ENCODE measurements at places on chromosomes 13 and 19.

GRCh38 chr19:19482809-19483596 lies 32.3 kb downstream of the TSSK6 start:
- no peak for DNase-seq

DNA sequence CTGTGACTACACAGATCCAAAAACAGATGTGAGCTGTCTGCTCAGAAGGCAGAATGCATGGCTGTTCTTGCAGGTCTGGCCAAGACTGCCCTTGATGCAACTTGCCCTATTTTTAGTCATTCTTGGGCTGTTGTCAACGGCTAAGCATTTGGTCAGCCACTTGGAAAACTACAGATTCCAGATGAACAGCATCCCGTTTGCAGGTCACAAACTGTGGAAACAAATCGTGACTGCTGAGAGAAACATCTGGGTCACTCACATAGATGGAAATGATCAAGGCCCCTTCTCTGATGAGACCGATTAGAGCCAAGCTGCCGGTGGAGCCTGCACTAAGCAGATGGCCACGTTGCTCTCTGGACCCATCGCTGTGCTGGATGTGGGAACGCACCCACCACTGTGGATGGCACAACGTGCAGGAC lies 15.4 kb upstream of the METTL21C start:
- DNase-seq, result no peak

DNA sequence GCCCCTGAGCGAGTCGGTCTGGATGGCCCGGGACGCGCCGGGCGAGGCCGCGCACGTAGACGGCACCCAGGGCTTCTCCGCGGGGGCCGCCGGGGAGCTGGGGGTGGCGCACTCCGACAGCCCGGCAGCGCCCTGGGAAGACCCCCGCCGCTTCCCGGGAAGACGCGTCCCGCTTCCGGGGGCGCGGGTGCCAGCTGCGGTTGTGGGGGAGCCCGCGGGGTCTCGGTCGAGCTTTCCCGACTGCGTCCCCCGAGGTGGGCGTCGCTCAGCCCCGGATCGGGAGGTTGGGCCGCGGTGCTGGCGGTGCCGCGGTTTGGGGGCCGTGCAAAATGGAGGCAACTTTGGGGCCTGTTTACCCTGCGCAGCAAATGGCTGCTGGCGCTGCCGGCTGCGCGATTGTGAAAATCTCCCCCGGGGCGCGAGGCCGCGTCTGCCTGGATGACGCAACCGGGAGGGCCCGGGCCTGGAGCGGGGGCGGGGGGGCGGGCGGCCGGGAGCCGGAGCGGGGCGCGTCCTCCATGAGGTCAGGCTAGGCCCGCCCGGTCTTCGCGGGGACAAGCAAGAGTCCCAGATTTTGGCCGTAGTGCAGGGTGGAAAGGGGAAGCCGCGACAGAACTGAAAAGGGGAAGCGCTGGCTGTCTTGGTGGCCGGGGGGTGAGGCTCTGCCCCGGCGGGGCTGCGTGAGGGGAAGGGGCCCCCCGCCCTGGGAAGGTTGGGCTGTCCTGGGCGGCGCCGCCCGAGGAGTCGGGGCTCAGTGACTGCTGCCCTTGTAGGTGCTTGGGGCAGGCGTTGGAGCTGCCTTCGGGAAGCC lies 11.3 kb downstream of the PEAK3 start:
- peak; percentile 59 for DNase-seq

DNA sequence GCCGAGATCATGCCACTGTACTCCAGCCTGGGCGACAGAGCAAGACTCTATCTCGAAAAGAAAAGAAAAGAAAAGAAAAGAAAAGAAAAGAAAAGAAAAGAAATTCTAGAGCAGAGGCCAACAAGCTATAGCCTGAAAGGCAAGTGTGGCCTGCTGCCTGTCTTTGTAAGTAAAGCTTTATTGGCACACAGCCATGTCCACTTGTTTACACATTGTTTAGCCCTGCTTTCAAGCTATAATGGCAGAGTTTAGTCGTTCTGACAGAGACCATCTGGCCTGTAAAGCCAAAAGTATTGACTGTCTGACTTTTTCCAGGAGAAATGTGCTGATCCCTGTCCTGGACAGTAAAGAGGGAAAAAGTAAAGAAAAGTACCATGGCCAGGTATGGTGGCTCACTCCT lies 18.3 kb downstream of the NWD1 start:
- no peak for DNase-seq

- no peak for DNase-seq
Observed at GRCh38 chr19:58009301-58009665, 6.7 kb upstream of the ZNF606 start.

DNA sequence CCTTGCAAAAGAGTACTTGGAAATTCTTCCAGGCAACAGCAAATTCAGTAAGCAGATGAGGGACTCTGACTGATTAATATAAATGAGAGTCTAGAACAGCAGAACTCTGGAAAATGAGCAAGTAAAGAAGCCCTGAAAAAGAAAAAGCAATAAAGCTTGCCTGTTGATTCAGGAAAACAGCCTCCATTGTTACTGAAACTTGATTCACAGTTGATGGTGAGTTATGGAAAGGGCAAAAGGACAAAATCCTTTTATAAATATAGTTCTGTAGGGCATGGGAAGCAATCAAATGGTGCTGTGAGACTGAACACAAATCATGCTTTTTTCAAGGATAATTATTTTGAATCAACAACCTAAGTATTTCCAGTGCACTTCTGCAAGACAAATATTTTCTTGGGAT lies 67.7 kb downstream of the IRS2 start:
- no peak for DNase-seq

DNA sequence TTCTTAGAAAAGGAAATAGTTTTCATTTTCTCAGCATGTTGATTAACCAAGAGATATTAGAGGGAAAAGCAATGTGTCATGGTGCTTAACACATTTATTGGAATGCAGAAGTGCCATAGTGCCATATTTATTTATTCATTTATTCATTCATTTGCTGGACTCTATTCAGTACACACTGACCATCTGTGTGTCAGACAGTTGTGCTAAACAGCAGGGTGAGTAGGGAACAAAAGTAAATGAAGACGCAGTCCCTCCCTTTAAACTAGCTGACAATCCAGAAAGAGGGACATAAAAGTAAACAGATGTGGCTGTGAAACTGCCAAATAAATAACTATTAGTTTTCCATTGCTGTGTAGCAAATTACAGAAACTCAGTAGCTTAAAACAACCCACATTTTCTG lies 323.7 kb downstream of the MTUS2 start:
- no peak for DNase-seq

GRCh38 chr19:16791942-16792341 lies 37.3 kb upstream of the SIN3B start:
- no peak for DNase-seq

- no peak for DNase-seq
Observed at GRCh38 chr13:40784540-40784939, 4.9 kb upstream of the SLC25A15 start.

- DNase-seq, result no peak
Observed at GRCh38 chr13:31009166-31009565, 76.7 kb downstream of the TEX26 start.

DNA sequence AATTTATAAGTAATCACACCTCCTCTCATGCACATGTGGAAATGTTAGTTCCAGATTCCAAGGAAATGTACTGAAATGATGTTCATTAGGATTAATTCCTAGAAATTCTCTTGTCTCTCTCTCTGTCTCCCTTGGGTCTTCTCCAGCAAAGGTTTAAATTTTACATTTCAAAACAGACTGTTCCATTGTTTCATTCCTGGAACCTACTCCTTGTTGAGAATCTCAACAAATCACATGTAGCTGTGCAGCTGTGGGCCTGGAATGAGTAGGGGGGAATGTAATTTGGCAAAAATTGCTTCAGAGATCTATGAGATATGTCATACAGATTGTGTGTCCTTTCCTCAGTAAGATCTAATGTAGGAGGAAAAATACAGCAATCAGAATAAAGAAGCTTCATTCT lies 46.2 kb upstream of the RFXAP start:
- no peak for DNase-seq

- DNase-seq, result no peak
Observed at GRCh38 chr13:103006641-103007426, 59.4 kb downstream of the SLC10A2 start.

DNA sequence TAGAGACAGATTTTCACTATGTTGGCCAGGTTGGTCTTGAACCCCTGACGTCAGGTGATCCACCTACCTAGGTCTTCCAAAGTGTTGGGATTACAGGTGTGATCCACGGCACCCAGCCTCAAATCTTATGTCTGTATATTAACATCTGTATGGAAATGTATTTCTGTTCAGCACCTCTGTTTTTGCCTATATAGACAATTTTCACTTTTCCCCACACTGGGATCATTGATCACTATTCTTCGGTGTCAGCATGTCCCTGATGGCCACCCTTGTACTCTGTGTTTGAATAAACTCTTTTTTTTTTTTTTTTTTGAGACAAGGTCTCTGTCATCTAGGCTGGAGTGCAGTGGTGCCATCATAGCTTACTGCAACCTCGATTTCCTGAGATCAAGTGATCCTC lies 3.2 kb upstream of the ZNF627 start:
- no peak for DNase-seq

DNA sequence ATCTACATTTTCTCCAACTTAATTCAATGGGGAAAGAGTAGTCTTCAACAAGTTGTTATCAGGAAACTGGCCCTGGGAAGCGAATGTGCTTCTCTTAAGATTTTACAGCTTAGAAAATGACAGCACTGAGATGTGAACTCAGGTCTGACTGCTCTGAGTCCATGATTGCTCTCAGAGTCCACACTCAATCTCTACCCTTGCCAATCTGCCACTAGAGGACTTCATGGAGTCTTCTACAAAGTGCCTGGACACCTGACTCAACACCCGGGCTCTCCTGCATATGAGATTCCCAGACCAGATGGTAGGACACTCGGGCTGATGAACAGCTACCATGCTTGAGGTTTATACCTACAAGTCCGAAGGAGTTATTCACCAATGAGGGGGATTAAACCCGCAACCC lies 74.8 kb downstream of the ABCC4 start:
- DNase-seq, result no peak

Data from PC-3 (cell line).